Activated effector memory CD4-positive, alpha-beta T cell treated with Interleukin-2 at 50 U/mL for 16 hours (primary cell): ENCODE measurements at places on chromosomes 11 and 22.
A peak's percentile ranks its signal among the peaks of the same experiment; 100 is the strongest.

DNA sequence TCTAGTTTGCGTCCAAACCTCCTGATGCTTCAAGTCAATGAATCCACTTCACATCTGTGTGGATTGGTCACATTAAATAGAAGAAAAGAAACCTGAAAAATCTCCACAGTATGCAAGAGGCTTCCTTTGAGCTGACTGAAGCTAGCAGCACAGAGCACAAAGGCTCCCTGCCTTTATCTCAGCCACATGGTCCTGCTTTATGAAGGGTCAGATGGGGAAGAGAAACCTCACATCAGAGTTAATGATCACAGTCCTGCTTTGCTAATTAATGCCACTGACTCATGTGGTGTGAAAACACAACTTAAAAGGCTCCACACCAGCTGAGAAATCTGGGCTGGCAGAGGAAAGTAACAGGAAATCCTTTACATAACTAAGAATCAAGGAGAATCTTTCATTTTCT is 1291.0 kb downstream of the LRRC4C start:
- no peak for DNase-seq

GRCh38 chr11:110295531-110296225 is 736 bp downstream of the RDX start:
- DNase-seq, result peak; percentile 41

- DNase-seq, result no peak
Observed at GRCh38 chr22:32327066-32327465, 30.6 kb upstream of the RFPL3 start.

GRCh38 chr22:44500599-44500998 is 2.6 kb upstream of the RTL6 start:
- no peak for DNase-seq
